ENCODE measurements at places on chromosomes 1 and 21. TPM values are rescaled to one million over a fixed set of nuclear protein-coding genes. Genes with fewer than 3 reads are reported as not detected.

- H3K27me3 ChIP-seq = no peaks in the 10 kb centered on the region
- no peaks in the 10 kb centered on the region for H3K36me3 ChIP-seq
- DNase-seq = no peak
- peaks cover 4% of the 10 kb centered on the region for H3K4me1 ChIP-seq
Measured at GRCh38 chr1:207649865-207650580, 5.1 kb downstream of the CR1L start.

DNA sequence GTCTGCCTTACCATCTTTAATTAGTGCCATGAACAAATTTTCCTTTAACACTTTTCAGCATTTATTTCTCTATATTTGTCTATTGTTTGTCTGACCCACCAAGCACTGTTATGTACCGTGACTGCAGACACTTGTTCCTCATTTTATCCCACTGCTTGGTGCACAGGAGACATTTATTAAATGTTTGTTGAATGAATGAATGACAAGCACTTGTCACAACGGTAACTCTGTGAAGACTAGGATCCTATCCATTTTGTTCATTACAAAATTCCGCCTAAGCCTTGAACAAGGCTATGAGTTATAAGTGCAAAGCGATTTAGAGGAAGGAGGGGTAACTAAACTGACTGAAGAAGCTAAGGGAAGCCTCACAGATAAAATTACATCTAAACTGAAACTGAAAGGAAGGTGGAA lies 379 bp upstream of the STRIP1 start:
- no peak for DNase-seq
- no peaks in the 10 kb centered on the region for H3K36me3 ChIP-seq
- peak overlapping the region; percentile 95 for H3K27ac ChIP-seq
- H3K4me1 ChIP-seq = peaks cover 23% of the 10 kb centered on the region
- H3K27me3 ChIP-seq = no peaks in the 10 kb centered on the region

DNA sequence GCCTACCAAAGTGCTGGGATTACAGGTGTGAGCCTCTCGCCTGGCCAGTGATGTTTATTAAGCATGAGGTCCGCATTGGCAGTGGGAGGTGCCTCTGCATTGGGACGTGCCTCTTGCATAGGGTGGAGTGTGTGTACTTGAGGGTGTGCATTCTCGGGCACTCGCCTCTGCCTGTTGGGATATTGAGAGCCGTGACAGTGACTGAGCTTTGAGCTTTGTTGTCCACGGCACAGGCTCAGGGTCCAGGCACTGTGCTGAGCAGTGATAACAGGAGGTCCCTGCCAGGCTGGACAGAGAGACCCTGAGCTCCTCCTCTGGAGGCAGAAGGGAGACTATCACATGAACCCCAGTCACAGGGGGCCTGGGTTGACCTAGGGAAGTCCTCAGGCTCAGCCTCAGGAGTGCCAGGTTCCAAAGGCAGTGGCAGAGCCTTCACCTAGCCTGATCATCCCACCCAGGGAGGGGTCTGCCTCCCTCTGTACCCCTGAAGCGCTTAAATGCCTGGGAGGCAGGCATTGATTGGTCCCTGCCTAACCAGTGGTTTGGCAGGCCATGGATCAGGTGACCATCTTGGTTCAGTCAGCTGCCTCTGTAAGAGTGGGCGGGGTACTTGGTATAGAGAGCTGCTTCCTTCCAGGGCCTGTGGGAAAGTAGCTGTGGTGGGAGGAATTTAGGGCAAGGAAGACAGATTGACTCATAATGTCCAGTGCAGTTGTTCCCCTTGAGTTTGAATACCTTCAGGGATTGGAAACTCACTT lies 213.8 kb upstream of the TMEM51 start:
- no peaks in the 10 kb centered on the region for H3K27me3 ChIP-seq
- no peak overlapping the region for H3K4me3 ChIP-seq
- no peak overlapping the region for H3K27ac ChIP-seq
- H3K36me3 ChIP-seq = no peaks in the 10 kb centered on the region
- peaks cover 8% of the 10 kb centered on the region for H3K4me1 ChIP-seq

GRCh38 chr1:101820071-101820470 lies 176.7 kb downstream of the OLFM3 start:
- H3K36me3 ChIP-seq = no peaks in the 10 kb centered on the region
- no peaks in the 10 kb centered on the region for H3K4me1 ChIP-seq
- no peak overlapping the region for H3K4me3 ChIP-seq
- no peak for DNase-seq
- H3K27me3 ChIP-seq = no peaks in the 10 kb centered on the region

GRCh38 chr1:220454155-220454777 lies 73.7 kb upstream of the MARK1 start:
- DNase-seq = no peak
- H3K27me3 ChIP-seq = no peaks in the 10 kb centered on the region
- no peak overlapping the region for H3K27ac ChIP-seq
- H3K4me3 ChIP-seq = no peak overlapping the region

GRCh38 chr1:21237446-21238088 lies 52.7 kb downstream of the ECE1 start:
- H3K36me3 ChIP-seq = no peaks in the 10 kb centered on the region
- DNase-seq = no peak
- no peak overlapping the region for H3K27ac ChIP-seq
- H3K4me1 ChIP-seq = no peaks in the 10 kb centered on the region
- H3K4me3 ChIP-seq = no peak overlapping the region

DNA sequence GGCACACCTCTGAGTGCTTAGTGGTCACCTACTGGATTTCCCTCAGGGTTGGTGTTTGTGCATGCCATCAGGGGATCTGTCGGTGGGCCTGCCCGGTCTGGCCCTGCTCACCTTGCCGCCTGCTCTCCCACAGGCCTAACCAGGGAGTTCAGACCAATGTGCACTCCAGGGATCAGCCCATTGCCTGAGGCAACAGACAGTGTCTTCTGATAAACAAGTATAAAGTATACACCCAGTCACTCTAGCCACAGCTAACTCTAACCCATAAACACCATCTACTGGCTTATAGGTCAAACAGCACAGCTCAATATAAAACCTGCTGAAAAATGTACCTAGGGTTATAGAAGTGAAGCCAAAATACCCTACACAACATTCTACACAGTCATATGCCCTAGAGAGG lies 1300.0 kb downstream of the PLA2G4A start:
- H3K36me3 ChIP-seq = no peaks in the 10 kb centered on the region
- no peaks in the 10 kb centered on the region for H3K4me1 ChIP-seq
- no peaks in the 10 kb centered on the region for H3K27me3 ChIP-seq

DNA sequence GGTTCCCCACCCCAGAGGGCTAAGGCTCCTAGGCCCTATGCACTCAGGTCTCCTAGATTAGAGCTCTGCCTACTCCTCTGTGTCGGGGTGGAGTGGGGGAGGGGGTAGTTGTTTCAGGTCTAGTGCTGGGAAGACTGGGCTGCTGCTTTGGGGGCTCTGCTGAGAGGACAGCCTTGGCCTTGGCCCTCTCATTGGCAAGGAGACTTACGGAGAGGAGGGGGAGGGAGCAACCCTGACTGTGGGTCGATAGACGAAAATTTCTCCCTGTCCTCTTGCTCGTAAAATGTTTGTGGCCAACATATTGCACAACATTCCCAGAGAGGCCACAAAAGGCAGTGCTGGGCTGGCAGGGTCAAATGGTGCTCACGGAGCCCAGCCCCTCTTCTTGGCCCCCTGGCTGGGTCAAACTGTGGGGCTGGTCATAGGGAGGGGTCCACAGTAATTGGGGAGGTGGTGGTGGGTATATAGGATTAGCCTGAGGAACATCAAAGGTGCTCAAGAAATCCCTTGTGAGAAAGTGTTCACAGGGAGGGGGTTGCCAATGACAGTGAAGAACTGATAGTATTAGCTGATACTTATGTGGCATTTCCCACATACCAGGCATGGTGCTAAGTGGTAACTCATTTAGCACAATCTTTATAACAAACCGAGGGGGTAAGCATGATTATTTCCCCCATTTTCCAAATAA lies 8.5 kb upstream of the DMBX1 start:
- H3K27me3 ChIP-seq = peaks cover 67% of the 10 kb centered on the region
- H3K4me3 ChIP-seq = no peak overlapping the region
- no peak for DNase-seq
- no peaks in the 10 kb centered on the region for H3K36me3 ChIP-seq
- H3K4me1 ChIP-seq = no peaks in the 10 kb centered on the region

- peak overlapping the region; percentile 71 for H3K27ac ChIP-seq
- DNase-seq = no peak
- H3K36me3 ChIP-seq = no peaks in the 10 kb centered on the region
- peaks cover 13% of the 10 kb centered on the region for H3K27me3 ChIP-seq
- H3K4me1 ChIP-seq = peaks cover 33% of the 10 kb centered on the region
- H3K4me3 ChIP-seq = no peak overlapping the region
Measured at GRCh38 chr1:212519131-212519530, 86.4 kb downstream of the NENF start.

GRCh38 chr1:180948641-180949615 lies 36.2 kb downstream of the KIAA1614 start:
- peaks cover 6% of the 10 kb centered on the region for H3K4me1 ChIP-seq
- no peak for DNase-seq
- H3K27me3 ChIP-seq = no peaks in the 10 kb centered on the region
- no peaks in the 10 kb centered on the region for H3K36me3 ChIP-seq
- no peak overlapping the region for H3K4me3 ChIP-seq

GRCh38 chr1:55468142-55468795 lies 253.1 kb upstream of the USP24 start:
- no peaks in the 10 kb centered on the region for H3K27me3 ChIP-seq
- no peaks in the 10 kb centered on the region for H3K36me3 ChIP-seq
- H3K4me1 ChIP-seq = peaks cover 7% of the 10 kb centered on the region
- H3K27ac ChIP-seq = no peak overlapping the region

DNA sequence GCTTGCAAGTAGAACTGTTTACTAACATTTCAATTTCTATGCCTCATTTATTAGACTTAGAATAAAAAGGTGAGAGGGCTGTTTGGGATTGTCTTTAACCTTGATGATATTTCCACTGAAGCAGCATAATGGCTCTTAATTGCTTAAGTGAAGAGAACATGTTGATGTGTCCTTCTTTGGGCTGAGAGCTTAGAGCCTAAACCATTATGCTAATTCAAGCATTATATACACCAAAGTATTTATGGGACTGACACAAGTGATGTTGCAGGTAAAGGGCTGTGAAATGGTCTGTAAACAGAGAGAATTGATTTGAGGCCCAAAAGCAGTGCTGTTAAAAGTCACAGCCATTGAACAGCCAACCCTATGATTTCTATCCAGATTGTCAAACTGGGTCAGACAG lies 113.9 kb downstream of the ATG4C start:
- H3K4me1 ChIP-seq = no peaks in the 10 kb centered on the region
- no peak overlapping the region for H3K27ac ChIP-seq
- H3K36me3 ChIP-seq = no peaks in the 10 kb centered on the region

DNA sequence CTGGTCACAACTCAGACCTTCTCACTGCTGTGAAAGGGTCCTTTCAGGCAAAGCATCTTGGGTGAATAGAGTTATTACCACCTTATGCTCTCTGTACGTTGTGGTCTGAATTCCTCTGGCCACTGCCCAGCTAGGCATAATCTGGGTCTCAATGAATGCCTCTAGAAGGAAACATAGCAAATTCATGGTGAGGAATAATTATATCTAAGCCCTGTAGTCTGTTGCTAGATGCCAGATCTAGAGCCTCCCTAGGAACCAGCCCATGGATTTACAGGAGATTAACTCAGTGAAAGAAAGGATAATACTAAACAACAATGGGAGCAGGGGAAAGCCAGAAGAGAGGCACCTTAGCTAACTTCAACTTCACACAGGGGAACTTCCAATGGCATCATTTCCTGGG lies 2.4 kb upstream of the COL11A1 start:
- no peak overlapping the region for H3K4me3 ChIP-seq
- peaks cover 29% of the 10 kb centered on the region for H3K27me3 ChIP-seq
- no peaks in the 10 kb centered on the region for H3K36me3 ChIP-seq
- no peak for DNase-seq
- H3K27ac ChIP-seq = no peak overlapping the region
- H3K4me1 ChIP-seq = no peaks in the 10 kb centered on the region

GRCh38 chr1:39034114-39034654 lies 8.0 kb downstream of the NDUFS5 start:
- no peak overlapping the region for H3K4me3 ChIP-seq
- no peak overlapping the region for H3K27ac ChIP-seq
- peaks cover 50% of the 10 kb centered on the region for H3K36me3 ChIP-seq
- no peak for DNase-seq
- H3K27me3 ChIP-seq = no peaks in the 10 kb centered on the region

S100B gene
- total RNA-seq = 37.2 TPM

CD101 gene
- total RNA-seq = 0.40 TPM

DNAJC28 gene
- total RNA-seq = 3.0 TPM
